ENCODE measurements at places on chromosomes 3 and 15.

- no peak for DNase-seq
These were observed 313.4 kb downstream of the BCHE start for GRCh38 chr3:165523801-165524200.

- no peak for DNase-seq
These were observed 55.8 kb upstream of the TSPAN3 start for GRCh38 chr15:77126529-77127326.

DNA sequence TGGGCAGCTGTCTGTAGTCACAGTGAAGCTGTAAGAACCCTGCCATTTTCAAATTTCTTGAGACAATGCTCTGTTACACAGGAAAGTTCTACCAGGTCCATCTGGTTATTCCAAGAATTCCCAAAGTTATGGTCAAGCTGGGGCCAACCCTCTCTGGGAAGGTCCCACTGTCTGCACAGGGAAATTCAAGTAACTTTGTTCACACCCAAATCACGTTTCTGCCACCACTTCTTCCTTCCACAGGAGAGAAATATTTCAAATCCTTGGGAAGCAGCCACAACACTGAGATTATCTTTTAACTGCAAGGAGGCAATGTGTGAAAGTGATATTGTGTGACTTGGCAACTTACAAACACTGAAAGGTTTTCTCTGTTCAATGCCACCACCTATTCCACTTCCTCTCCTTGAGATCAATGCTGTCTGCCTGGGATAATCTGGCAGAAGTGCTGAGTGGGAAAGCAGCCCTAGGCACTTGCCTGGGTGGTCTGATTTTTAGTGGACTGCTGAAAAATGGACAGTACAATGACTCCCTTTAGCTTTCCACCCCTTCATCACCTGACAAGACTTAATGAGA is 5.6 kb downstream of the SCAMP2 start:
- no peak for DNase-seq

DNA sequence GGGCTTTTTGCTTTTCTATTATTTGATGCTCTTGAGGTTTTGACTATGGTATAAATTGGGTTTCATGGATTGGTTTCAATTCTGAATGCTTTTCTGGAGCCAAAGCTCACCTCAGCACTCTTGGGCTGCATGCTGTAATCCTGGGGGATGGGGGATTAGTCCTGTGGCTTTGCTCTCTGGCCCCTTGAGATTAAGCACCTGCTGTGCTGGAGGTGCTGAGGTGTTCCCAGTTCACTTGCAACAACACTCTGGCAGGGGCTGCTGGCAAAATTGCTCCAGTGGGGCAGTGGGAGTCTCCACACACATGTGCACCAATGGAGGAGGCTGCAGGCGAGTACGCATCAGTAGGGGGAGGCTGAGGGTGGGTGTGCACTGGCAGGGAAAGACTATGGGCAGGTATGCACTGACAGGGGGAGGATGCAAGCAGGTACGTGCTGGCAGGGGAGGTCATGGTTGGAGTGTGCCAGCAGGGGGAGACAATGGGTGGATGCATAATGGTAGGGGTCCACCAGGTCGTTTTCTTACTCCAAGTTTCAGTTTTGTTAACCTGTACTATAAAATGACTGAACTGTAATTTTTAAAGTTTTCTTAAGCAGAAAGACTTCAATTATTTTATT is 489.2 kb downstream of the FGF12 start:
- no peak for DNase-seq

- no peak for DNase-seq
These were observed 70.9 kb downstream of the CGGBP1 start for GRCh38 chr3:87987952-87988351.

GRCh38 chr3:18222686-18223085 is 202.5 kb downstream of the SATB1 start:
- DNase-seq: no peak

All from AML-193 (cell line).